HT1080 (cell line): ENCODE measurements at places on chromosomes 1 and 21. TPM values are rescaled to one million over a fixed set of nuclear protein-coding genes. Genes with fewer than 3 reads are reported as not detected.

DNA sequence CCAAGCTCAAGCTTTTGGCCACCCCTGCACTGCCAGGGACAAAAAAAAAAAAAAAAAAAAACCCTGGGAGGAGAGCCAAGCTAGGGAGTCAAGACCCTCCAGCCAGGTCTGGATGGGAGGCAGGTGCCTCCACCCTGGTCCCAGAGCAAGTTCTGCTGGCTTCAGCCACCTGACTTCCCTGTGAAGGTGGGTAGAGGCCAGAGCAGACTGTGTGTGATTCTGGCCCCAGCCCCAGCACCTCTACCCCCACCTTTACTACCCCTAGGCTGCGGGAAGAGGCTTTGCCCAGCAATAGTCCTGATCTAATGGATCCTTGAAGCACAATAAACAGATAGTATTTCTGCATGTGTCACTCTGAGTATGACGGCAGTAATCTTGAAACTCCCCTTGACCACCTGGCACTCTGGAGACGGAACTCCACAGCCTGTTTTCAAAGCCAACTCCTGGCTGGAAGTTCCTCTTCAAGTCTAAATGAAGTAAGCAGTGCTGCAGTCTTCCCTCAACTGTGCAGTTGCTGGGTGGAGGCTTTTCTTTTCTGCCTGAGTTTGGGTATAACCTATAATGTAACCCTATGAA is 9.8 kb downstream of the PDZK1IP1 start:
- no peak for DNase-seq

DNA sequence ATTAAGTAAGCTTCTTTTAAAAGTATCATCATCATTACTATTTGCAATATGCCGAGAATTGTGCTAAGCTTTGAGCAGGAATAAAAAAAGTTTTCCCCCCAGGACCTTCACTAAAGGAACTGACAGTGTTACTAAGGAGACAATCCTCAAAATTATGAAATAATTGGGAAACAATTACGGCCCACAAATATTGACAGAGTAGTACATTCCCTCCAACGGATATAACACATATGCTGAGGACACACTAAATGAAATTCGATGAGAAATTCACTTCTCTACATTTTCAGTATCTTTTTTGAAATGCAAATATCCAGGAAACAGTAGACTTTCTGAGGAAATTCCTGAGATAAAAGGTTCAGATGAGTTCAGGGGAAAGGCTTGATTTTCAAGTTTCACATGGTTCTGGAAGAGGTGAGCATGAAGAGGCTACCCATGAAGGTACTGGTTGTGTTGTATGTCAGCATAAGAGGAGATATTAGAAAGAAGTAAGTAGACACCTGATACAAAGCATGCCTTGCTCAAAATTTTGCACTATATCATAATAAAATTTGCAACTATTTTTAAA is 171.2 kb upstream of the NR5A2 start:
- DNase-seq, result no peak

Gene ACOT11
- 1.9 and 2.0 TPM in 2 replicates for total RNA-seq

- no peak for DNase-seq
These were observed 3.0 kb downstream of the FMO1 start for GRCh38 chr1:171251042-171251951.

Gene RNU1-3
- under 0.01 TPM in 1 of 2 replicates, not detected in the other for total RNA-seq

DNA sequence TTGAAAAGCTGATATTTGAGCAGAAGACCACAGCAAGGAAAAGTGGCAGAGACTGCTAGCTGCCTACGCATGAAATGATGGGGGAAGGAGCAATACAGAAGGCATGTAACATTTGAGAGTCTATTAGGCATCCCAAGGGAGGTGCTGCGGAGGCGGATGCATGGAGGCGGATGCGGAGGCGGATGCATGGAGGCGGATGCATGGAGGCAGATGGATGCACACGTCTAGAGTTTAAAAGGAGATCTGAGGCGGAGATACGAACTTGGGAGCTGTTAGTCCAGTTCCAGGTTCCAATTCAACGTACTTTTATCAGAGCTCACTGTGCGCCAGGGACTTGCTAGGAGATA is 744 bp upstream of the DDX20 start:
- DNase-seq, result peak; percentile 42

Gene OR6P1
- total RNA-seq, result not detected in 2 replicates

- DNase-seq, result no peak
These were observed 9.3 kb downstream of the EFHD2 start for GRCh38 chr1:15418806-15419515.

DNA sequence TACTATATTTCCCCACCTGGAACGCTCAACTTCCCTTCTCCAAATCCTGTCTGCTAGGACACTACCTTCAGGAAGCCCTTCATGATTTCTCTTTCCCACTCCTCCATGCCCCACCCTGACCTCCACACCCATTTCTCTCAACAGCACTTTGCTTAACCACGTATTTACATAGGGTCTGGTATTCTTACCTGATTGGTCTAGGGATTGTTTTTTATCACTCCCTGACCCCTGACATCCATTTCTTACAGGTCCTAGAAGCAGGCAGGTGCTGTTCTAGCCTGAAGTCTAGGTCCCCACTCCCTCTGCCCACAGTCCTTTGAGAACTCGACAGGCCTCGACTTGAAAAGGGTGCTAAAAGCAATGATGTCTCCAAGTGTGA is 47.5 kb downstream of the DMAP1 start:
- DNase-seq, result no peak

GRCh38 chr1:233189526-233189925 is 106.0 kb downstream of the PCNX2 start:
- DNase-seq, result no peak

GRCh38 chr1:26550946-26551345 is 21.4 kb downstream of the RPS6KA1 start:
- no peak for DNase-seq

DNA sequence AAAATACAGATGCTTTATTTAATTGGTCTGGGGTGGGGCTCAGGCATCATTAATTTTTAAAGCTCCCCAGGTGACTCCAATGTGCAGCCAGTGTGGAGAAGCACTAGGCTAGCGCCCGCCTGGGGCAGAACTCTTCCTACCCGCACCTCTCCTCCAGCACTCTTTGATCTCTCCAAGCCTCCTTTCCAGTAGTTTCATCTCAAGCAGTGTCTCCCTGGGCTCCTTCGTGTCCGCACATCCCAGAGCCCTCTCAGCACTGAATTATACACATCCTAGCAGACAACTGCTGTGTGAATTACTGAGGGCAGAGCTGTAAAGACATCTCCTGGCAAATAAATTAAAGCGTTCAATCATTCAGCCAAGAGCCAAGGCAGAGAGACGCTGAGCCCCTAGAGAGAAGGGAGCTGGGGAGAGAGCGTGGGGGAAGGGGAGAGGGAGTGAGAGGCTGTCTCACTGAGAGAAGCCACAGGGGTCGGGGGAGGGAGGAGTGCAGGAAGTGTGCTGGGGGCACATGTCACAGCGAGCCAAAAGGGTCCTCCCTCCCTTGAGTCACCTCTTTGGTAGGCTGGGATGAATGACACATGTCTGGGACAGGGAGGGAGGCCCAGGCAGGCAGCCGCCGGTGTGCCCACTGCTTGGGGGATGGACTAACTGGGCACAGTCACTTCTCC is 21.0 kb upstream of the PARP1 start:
- DNase-seq, result peak; percentile 61

DNA sequence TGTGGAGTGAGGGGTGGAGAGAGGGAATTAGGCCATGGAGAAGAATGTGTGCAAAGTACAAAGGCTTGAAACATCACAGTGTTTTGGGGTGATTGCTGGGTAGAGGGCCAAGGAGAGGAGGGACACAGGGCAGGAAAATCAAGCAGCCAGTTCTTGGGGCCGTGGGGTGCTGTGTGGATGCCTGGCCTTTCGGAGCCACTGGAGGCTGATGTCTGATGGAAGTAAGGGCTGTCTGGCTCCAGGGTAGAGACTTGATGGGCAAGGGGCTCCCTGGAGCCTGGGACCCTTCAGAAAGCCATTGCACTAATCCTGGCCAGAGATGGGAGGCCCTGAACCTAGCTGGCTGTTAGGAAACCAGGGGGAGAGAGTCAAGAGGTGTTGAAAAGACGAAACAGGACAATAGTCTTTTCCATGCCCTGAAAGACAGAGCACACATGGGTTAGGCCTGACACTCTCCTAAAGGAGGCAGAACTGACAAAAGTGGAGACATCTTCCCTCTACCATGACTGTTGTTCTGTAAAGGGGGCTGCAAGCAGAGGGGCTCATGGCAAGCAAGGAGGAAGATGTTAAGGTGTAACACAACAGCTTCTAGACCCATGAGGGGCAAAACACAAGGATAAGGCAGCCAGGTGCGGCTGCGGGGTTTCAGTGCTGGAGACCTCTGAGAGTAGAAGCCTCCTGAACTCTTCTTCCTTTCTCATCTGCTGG is 21.0 kb downstream of the ATF3 start:
- no peak for DNase-seq
